NT2/D1 (cell line): ENCODE measurements at places on chromosomes 3 and 15.

DNA sequence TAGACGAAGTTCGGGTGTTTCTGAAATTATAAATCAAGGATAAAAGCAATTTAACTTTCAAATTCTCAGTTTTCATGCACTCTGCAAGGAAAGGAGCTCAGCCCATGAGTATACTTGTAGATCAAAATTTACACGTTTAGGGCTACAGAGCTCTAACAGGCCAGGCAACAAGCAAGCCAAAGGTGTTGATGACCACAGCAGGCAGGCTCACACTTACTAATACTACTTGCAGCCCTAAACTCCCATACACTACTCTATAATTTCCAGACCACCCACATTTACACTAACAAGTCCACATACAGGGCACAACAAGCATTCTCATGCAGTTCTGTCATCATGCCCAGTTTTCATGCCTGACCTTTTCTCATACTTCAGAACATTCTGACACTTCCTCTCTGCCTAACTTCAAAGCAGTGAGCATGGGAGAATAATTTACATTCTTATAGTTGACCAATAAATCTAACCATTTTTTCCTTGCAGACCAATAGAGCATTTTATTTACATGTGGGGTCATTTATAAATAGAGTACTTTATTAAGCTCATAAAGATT, 124.7 kb upstream of the FRMD4B start:
- no peak for DNase-seq

GRCh38 chr3:40088527-40089170, 220.9 kb upstream of the EIF1B start:
- DNase-seq = no peak

- no peak for DNase-seq
Measured at GRCh38 chr3:127960421-127960965, 45.5 kb downstream of the KBTBD12 start.

DNA sequence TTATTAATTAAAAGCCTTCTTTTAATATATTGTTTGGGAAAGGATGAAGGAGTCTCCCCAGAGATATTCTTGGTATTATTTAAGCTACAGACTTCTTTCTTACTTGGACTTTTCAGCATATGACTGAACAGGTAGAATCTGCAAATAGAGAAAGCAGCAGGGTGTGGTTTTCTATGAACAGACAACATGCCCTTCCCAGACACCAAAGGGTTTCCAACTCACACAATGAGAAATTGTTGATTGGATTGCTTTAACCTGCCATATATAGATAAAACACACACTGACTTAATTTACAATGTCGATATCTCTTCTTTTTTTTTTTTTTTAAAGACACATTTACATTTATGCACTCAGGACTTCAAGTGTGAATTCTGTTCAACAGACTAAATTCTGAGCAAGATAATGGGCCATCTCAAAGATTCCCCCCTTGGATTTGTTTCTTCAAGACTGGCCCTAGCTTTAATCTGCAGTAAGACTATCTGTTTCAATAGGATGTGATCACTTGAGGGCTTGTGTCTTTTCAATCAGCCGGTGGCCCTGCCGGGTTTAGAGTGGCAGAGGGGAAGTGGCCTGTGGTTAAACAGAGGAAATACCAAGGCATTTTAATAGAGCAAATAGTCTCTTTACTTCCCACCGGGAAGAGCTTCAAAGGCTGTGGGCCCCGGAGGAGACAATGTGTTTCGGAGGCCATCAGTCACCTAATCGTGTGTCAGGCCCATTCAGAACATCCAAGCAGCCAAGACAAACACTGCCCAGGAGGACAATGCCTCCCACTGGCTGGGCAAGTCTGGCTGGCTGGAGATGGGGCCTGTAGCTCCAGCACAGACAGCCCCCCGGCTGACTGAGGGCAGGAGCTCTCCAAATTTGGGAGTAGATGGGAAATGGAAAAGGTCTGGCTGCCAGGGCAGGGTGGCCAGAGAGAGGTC, 6.1 kb downstream of the IL17RD start:
- peak; percentile 82 for DNase-seq

DNA sequence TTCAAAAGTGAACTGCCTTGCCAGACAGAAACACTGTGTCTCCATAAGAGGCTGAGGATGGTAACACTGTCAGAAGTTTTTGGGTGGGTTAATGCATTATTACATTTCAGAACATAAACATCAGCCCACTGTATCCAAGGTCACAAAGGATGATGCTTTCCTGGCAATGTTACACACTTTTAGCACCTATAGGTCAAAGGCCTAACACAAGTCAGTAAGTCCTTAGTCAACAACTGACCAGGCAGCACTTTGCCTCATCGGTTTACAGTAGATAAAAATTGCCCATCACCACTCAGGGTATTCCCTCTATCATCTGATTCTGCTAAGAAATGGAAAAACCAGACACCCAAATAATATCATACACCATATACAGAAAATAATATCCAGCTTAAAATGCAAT, 98.4 kb downstream of the CTNNB1 start:
- no peak for DNase-seq

DNA sequence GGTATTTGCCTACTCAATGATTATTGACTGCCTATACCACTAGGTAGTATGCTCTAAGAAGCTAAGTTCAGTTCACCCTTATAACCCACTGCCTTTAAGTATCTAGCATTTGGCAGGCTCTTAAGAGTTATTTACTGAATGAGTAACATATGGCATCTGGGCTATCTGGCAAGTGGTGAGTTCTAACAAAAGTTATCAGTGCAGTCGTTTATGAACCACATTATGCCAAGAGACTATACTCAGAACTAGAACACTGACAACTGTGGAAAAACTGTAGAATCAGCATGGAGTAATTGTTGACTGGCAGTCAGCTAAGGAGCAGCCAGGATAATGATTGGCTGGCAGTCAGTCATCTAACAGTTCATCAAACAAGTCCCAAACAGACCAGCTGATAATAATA, 25.8 kb downstream of the RAF1 start:
- DNase-seq = no peak

DNA sequence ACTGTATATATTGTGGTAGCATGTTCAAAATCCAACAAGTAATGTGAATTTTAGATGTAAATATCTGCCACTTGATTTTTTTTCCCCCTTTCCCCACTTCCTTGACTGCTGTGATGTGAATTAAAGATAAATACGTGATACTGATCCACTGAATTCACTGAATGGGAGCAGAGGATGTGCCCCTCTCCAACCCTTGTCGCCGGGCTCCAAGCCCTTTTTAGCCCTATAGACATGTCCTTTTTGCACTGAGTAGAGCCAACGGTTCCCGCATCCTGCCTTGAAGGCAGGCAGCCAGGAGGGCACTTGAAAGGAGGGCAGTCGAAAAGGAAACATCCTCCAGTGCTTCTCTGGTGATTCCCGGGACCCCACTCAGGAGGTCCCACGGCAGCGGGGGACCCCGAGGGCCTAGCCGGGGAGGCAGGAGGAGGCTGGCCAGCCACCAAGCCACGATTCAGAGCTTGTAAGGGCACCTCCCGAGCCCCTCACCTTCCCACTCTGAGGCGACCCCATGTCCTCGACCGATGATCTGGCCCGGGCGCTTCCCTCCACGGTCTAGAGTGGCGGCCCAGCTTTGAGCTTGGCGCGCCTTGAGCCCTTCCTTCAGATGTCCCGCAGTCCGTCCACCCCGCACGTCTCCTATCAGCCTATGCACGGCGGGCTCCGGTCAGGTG, 901 bp upstream of the MANF start:
- DNase-seq = no peak

- no peak for DNase-seq
Measured at GRCh38 chr3:71035886-71036285, 547.6 kb downstream of the FOXP1 start.

DNA sequence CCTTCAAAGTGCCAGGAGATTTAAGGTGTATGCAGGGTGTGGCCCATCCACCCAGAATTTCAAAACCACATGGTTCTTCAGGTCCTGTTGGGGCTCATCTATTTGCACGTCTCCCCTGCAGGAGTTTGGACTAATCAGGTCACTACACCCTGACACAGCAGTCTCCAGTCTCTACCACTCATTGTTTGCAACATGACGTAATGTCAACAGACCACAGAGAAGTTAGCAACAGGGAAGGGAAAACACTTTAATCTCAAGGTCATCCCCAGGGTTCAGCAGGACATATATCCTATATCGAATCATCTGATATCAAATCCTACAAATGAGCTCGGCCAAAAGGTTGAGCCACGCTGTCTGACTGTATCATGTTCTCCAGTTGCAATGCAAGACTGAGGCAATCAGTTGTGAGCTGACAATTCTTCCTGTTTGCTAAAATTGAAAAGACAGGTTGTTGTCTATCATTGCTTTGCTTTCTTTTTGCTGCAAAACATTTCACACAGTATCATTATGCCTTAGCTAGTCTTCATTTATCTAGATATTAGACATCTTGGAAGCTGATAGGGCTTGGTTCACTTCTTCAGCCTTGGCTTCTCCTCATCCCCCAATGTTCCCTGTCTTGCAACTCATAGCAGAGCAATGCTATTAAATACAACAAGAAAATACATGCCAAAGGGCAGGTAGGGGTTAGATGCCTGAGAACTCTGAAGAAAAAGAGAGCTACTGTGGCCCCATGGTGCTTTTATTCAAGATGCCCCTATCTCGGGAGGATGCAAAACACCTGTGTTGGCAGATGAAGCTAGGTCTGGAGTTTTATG, 13.4 kb upstream of the LEKR1 start:
- DNase-seq = no peak

- no peak for DNase-seq
Measured at GRCh38 chr3:76267851-76268380, 482.6 kb upstream of the ZNF717 start.

GRCh38 chr15:74245342-74245931, 9.3 kb downstream of the CCDC33 start:
- DNase-seq = no peak

DNA sequence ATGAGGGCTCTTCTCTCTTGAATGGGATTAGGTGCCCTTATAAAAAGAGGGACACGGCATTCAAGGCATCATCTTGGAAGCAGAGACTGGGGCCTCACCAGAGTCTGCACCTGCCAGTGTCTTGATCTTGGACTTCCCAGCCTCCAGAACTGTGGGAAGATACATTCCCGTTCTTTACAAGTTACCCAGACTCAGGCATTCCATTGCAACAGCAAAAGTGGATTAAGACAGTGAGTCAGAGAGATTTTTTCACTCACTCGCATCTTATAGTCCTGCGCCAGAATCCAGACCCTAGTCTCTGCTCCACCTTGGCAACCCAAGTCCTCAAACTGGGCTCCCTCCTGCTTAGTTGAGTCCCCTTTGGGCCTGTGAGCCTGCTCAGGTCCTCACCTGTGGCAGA, 2.7 kb downstream of the LCTL start:
- no peak for DNase-seq

DNA sequence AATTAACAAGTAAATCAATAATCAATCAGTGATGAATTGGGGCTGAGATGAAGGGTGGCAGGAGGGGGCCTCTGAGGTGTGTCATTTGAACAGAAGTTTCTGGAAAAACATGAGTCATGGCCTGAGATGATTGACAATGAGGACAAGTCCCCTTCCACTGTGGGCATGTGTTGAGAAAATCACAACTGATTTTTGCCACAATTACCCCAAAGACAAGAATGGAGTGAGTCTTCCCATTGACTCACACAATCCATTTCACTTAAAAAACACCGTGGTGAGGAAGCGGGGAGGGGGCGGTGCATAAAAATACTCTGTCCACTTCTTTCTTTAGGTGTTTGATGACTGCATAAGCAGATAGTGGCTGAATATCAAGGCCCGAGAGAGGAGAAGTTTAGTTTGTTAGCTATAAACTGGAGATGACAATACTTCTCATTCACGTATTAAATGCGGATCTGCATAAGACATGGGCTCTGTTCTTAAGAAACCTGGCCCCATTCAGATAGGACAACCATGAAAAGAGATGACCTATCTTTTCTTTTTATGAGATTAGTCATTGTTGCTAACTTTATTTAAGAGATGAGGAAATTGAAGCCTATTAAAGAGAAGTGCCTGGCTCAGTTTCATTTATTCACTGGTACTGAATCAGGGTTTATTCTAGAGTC, 34.7 kb downstream of the SHC4 start:
- no peak for DNase-seq

DNA sequence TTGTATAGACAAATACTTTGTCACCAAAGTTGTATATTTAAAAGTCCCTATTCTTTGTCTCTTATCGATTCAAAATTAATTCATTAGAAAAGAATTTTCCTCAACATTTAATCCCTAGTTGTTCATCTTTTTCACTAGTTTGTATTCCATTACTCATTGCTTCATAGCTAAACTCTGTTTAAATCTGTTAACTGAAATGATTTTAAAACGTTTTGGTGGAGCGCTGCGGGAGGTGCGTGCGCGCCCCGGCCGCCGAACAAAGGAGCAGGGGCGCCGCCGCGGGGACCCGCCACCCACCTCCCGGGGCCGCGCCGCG, 56.4 kb upstream of the GOLGA8A start:
- DNase-seq = no peak

DNA sequence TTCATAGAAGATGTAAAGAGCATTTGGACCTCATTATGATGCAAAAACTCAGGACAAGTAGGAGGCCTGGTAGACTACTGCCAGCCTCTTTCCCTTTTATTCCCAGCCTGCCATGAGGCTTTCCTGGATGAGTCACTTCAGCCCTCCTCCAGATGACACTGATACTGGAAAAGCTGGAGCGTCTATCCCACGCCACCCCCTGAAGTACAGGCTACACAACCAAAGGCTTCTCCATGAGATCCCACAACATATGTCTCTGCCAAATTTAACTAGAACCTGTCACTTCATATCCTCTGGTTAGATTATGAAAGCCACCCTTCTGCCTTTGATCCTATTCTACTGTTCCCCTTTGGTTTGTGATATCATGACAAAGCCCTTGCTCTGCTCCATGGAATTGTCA, 56.1 kb upstream of the CPNE4 start:
- DNase-seq = peak; percentile 5

GRCh38 chr15:70742928-70743327, 20.4 kb downstream of the UACA start:
- DNase-seq = no peak

GRCh38 chr3:12175844-12176453, 17.2 kb upstream of the TIMP4 start:
- peak; percentile 55 for DNase-seq

DNA sequence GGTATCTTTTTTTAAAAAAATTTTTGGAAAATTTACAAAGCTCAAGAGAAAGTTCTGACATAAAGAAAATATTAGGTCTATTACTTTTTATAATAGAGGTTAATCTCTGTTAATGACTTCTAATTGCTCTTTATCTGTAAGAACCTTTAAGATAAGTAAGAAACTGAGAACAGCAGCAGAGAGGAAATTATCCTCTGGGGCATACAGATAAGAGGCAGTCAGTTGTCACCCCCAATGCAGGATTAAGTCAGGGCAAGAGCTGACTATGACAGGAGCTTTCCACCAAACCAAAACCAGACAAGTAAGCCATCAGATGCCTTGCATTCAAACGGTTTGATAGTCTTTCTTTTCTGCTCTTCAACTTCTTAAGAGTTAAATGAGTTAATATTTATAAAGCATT, 149.0 kb downstream of the GSK3B start:
- no peak for DNase-seq
